SIG-M5 (cell line): ENCODE measurements at places on chromosomes 13 and 19.

- DNase-seq: no peak
Measured at GRCh38 chr13:96089749-96090239, at the start of gene HS6ST3. Gene HS6ST3 (plus strand): TSS chr13:96090107.

DNA sequence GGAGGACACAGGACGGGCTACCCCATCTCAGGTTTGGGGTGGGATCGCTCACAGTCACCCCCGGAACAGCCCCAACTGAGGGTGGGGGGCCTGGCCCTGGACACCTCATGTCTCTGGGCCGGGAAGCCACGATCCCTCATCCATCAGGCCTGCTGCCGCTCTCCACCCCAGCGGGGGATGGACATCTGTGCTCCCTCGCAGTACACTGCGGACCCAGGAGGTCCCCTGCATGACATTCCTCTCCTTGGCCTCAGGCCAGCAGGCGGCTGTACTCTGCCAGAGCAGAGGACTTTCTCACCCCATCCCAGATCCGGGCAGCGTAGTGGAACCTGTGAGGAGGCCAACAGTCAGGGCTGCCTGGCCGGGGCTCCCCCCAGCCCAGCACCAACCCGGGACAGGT is 15.5 kb downstream of the IRGC start:
- DNase-seq: no peak

- no peak for DNase-seq
Measured at GRCh38 chr13:26325876-26326275, 71.9 kb downstream of the CDK8 start.

GRCh38 chr13:40390401-40390916 is 276.0 kb downstream of the FOXO1 start:
- no peak for DNase-seq

DNA sequence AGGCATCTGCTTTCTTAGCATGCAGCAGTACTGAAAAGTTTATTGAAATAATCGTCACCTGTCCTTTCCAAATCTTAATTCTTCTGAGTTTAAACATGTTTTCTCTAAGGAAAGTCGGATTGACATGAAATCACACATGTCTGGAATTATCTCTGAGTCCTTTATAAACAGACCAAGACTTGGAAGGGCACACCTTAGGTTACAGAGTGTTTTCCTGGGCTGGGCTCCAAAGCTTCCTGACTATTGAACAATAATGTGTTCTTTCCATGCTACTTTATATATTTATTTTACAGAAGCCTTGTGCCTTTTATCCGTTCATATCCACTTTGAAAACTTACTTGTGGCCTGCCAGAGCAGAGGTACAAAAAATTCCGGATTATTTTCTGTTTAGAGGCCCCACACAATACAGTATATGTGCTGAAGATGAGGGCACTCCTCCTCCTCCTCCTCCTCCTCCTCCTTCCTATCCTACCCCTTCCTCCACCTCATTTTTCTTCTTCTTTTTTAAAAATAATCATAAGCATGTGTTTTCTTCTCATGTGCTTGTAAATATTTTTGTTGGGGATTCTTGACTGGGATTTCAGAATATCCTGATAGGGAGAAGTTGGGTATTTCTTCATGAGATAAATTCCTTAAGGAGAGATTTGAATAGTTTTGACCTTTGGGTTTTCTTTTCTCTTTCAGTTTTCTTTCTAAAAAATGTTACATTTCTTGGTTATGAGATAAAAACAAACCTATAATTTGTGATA is 52.3 kb downstream of the LRCH1 start:
- DNase-seq: no peak

DNA sequence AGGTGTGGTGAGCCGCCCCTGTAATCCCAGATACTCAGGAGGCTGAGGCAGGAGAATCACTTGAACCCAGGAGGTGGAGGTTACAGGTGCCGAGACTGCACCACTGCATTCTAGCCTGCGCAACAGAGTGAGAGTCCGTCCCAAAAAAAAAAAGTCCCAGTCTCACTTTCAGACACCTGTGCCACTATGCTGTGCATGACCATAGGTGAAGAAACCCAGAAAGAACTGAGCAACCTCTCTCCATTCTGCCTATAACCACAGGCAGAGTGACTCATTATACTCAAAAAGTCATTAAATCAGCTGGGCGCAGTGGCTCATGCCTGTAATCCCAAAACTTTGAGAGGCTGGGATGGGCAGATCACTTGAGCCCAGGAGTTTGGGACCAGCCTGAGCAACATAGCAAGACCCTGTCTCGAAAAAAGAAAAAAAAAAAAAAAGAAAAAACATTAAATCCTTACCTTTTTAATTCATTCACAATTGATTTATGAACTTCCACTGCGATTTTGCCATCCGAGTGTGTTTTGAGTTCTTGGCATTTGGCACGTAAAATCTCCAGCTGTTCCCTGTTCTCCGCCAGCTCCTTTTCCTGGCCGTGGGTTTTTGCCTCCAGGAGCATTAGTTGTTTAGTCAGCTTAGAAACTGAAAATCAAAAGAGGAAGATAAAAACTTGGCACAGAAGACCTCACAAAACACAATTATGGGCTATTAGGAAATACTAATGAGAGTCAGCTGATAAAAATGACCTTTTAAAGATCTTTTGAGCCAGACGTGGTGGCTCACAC is 45.5 kb upstream of the SLC7A9 start:
- DNase-seq: no peak

DNA sequence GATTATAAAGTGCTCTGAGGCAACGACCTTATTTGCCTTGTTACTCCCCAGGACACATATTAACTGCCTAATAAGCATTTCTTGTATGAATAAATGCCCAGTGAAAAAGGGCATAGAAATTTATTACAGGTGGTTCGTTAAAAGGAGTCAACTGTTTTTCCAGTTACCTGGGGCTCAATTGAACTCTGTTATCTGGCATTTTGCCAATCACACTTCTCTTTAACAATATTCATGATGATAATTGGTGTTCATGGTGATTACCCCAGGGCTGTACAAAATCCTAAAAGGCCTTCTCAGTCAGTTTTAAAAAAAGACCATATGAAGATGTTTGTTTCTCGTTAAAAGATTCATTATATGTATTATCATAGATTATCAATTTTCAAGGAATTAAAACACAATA is 57.1 kb downstream of the KL start:
- DNase-seq: no peak

DNA sequence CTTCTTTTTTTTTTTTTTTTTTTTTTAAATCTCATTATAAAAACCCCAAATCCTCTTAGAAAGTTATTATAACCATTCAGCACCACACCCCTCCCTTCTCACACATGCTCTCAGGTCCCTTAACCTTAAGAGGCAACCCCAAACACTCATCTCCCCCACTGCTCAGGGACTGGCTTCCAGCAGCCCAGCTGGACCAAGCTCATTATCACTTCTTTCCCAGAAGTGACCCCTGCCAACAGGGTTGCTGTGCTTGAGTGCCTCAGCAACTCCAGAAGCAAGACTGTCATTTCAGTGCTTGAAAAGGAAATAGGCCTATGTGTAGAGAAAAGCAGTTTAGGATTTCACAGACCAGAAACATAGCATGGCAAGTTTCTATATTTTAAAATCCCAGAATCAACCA is 84.3 kb downstream of the SLAIN1 start:
- DNase-seq: no peak

GRCh38 chr13:113411216-113412023 is 41.9 kb downstream of the ADPRHL1 start:
- DNase-seq: no peak

DNA sequence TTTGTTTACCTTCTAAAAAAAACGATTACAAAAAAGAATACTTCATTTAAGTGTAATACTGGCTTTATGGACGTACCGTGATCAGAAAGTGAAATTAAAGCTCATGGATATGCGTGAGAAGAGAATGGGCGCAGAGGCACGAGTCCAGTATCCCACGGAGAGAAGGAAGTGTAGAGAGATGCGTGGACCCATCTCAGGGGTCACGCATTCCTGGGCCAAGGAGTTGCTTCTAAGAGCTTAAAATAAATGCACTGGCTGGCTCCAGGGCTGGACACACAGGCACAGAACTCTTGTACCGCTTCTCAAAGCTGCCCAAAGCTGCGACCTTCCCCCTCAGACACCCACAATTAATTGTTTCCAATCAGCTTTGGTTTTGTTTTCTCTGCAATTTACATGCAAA is 8.7 kb upstream of the SPC24 start:
- DNase-seq: no peak

- DNase-seq: no peak
Measured at GRCh38 chr13:81987159-81987558, 1646.2 kb upstream of the SPRY2 start.

DNA sequence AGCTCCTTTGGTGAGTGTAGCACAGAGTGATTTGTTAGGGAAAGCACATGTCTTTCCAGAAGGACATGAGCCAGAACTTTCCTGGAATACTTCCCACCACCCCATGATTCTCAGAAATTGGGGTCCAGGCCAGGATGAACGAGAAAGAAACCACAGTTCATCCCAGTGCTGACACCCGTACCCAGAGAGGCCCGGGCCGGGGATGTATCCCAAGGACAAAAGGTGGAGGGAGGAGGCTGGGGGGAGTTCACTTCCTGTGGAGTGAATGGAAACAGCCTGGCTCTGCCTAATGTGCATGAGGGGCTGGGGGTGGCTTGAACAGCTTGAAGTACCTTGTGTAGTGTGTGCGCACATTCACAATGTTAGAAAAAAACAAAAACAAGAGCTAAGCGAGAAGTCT is 47.5 kb downstream of the CDADC1 start:
- DNase-seq: no peak

DNA sequence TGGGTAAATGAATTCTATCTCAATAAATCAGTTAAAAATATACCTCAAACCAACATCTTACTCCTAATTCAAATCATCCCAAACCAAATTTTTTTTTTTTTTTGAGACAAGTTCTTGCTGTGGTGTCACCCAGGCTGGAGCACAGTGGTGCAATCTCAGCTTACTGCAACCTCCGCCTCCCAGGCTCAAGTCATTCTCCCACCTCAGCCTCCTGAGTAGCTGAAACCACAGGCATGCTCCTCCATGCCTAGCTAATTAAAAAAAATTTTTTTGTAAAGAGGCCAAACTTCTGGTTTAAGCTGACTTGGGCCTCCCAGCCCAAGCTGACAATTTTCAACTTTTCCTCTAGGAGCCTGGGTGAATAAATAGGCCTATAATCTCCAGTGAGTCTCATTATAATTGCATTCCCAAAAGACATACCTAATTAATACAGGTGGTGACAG is 22.1 kb upstream of the OLFM2 start:
- no peak for DNase-seq

DNA sequence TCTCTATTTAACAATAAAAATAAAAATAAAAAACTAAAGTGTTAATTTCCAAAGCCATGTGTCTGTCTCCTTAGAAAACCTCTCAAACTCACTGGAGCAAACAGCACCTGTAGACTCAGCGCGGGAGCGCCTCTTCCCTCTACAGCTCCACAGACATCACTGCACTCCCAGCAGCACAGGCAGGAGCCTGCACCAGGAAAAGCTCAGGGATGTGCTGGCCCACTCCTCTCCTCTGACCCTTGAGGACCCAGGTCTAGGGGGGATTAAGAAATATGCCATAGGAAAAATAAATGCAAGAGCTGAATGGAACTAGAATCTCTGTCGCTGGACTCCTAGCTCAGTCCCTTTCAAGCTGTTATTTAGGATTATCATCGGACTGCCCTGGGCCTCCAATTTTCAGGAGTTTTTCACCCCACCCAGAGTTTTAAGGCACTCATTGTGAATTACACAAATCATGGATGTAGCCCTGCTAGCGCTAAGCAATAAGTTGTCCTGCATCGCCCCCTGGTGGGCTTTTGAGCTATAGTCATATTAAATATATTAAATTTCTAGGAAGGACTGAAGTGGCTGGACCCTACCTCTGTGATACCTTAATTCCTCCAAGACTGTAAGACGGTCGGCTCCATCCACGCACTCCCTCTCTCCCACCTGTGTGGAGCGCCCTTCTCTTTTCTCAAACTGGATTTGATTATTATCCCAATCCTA is 333.9 kb downstream of the UQCRFS1 start:
- no peak for DNase-seq

GRCh38 chr13:61700620-61701019 is 285.0 kb upstream of the PCDH20 start:
- no peak for DNase-seq

DNA sequence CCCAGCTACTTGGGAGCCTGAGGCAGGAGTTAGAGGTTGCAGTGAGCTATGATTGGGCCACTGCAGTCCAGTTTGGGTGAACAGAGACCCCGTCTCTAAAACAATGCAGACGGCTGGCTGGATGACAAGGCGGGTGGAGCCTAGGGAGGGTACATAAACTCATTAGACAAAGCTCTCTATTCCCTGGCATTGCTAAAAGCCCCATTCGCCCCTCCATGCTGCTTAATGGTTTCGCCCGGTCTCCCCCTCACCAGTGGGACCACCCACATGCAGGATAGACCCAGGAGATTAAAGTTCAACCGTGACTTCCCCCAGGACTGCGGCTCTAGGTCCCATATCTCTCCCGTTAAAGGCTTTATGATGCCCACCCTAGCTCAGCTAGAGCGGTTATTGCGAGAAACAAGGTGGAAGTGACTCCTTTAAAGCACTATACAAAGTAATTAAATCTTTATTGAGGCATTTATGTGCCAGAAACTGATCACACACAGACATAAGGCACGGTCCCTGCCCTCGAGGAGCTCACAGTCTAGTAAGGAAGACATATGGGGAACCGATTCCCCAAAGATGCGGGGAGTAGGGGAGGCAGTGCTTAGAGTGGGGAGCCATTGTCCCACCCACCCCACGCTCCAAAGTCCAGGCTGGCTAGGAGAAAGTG is 4.9 kb downstream of the LYPD3 start:
- no peak for DNase-seq

DNA sequence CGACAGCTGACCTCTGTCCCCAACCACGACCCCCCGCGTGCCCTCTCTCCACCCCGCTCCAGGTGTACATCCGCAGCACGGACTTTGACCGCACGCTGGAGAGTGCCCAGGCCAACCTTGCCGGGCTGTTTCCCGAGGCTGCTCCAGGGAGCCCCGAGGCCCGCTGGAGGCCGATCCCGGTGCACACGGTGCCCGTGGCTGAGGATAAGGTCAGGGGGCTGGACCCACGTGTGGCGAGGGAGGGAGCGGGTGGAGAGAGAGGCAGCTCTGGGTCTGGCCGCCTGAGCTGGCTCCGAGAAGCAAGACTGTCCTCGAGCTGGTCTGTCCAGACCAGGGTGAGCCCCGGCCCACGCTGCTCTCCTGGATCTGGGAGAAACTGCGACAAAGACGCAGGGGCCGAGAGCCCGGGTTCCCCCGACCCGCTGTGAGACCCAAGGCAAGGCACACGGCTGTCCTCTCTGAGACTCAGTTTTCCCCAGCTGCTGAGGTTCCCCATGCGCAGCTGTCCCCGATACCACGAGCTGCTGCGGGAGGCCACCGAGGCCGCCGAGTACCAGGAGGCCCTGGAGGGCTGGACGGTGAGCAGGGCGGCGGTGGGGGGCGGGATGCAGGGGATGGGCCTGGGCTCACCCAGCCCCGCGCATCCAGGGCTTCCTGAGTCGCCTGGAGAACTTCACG is 1.5 kb downstream of the ACP4 start:
- DNase-seq: no peak

- DNase-seq: no peak
Measured at GRCh38 chr19:4717966-4718701, 5.5 kb downstream of the DPP9 start.

DNA sequence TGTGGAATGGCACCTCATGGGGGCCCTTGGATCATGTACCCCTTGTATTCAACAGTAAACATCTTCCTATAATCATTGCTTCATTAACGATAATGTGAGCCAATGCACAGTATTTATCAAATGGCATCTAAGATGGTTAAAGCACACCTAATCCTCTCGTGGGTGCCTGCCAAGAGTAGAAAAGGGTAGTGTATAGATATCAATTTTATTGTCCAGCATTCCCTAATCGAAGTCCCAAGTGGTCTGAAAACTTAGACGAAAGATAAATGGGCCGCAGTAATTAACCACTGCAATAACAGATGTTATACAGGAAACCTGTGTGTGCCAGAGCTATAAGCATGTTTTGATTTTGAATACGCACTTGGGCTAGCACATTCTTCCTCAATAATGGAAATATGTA is 667 bp upstream of the MBNL2 start:
- no peak for DNase-seq
